Stimulated activated CD8-positive, alpha-beta memory T cell treated with anti-CD3 and anti-CD28 coated beads, Interleukin-7, amount 100 ng/mL, for 1 hour (primary cell): ENCODE measurements at places on chromosomes 3 and 15.
A peak's percentile ranks its signal among the peaks of the same experiment; 100 is the strongest.

DNA sequence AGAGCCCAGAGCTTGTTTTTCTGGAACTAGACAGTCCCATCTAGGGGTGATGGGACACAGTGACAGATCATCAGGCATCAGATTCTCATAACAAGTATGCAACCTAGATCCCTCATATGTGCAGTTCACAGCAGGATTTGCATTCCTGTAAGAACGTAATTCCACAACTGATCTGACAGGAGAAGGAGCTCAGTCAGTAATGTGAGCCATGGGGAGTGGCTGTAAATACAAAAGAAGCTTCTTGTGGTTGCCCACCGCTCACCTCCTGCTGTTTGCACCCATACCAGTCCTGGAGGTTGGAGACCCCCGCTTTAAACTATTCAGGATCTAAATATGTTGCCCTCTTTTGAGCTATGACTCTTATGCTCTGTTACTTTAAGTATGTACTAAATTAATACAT is 167.3 kb downstream of the ALCAM start:
- DNase-seq, result no peak

GRCh38 chr3:109642025-109642424 is 304.7 kb upstream of the DPPA4 start:
- DNase-seq, result no peak

DNA sequence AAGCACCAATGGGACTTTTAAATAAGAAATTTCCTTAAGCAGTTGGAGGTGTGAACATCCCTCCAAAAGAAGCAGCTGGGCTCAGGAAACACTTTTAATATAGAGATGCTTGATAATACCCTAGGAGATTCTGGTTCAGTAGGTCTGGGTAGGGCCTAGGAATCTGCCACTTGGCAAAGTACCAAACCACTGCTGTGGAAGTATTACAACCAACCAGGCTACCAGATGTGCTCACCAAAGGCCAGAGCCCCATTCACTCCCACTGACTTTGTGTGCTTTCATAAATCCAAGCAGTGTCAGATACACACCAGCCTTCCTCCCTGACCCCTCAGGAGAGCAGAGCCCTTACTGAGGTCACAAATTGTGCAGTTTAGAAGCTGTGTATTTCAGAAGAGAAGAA is 162.6 kb downstream of the CCNL1 start:
- no peak for DNase-seq

DNA sequence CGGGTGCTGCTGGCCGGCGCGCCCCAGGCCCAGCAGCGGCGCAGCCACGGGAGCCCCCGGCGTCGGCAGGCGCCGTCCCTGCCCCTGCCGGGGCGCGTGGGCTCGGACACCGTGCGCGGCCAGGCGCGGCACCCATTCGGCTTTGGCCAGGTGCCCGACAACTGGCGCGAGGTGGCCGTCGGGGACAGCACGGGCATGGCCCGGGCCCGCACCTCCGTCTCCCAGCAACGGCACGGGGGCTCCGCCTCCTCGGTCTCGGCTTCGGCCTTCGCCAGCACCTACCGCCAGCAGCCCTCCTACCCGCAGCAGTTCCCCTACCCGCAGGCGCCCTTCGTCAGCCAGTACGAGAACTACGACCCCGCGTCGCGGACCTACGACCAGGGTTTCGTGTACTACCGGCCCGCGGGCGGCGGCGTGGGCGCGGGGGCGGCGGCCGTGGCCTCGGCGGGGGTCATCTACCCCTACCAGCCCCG is 777 bp downstream of the LOXL1 start:
- no peak for DNase-seq

- no peak for DNase-seq
Measured at GRCh38 chr3:77329116-77329515, 289.2 kb downstream of the ROBO2 start.

DNA sequence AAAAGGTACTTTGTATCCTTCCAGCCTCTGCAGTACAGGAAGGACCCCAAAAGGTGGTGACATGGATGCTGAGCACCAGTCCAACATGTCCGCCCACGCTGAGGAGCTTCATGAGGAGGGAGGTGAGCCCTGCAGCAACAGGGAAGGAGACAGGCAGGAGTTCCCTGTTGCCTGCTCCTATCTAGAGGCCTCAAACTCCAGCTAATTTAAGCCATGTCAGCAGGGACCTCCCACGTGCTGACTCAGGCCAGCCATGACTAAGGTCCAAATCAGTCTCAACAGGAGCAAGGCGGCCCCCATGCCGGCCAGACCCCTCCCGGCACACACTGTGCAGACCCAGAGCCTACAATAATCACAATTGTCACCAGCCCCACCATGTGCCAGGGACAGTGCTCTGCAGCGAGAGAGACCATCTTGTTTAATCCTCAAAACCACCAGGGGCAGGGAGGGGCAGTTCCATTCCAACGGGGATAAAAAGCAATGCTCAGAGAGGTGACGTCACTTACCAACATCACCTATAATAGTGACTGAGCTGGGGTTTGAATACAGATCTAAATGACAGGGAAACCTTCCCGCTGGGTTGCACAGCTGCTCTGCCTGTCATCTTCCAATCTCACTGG is 54.5 kb upstream of the GATA2 start:
- DNase-seq, result no peak

- DNase-seq, result no peak
Measured at GRCh38 chr15:38961456-38961855, 396.8 kb upstream of the RASGRP1 start.

- no peak for DNase-seq
Measured at GRCh38 chr15:95327661-95328060, 1002.8 kb upstream of the NR2F2 start.

DNA sequence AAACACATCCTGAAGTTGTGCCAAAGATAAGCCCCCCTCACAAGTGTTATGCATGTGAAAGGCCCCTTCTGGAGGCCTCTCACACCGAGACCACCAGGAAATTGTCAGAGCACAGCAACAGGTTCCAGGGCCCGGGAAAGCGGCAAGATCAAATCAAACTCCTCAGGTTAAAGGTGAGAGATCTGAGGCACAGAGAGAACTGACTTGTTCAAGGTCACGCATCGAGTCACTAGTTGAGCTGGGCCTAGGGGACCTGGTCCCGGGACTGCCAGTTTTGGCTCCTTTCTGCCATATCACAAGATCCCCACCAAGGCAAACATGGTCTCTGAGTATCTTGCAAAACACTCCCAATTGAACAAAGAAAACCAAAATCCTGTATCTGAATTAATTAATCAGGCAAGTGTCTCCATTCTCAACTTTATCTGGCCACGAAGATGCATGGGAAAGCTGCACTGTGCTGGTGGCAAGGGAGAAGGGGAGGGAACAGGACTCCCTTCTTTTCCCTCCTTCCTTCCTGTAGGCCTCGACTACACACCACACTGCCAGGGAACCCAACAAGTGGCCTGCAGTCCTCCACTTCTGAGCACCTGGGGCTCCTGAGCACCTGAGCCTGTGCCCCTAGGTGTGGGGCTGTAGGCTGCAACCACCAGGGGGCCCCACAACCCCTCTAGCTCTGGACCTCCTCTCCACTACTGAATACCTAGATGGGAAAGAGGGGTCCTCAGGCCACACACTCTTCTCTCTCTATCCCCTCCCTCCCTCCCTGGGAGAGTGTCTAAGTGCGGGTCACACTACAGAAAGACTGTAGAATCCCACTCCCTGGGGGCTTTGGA is 37.3 kb downstream of the ANP32A start:
- DNase-seq, result peak; percentile 20

GRCh38 chr15:68582236-68582635 is 3.4 kb downstream of the CORO2B start:
- DNase-seq, result no peak

- DNase-seq, result no peak
Measured at GRCh38 chr15:33149919-33150318, 44.6 kb downstream of the FMN1 start.

DNA sequence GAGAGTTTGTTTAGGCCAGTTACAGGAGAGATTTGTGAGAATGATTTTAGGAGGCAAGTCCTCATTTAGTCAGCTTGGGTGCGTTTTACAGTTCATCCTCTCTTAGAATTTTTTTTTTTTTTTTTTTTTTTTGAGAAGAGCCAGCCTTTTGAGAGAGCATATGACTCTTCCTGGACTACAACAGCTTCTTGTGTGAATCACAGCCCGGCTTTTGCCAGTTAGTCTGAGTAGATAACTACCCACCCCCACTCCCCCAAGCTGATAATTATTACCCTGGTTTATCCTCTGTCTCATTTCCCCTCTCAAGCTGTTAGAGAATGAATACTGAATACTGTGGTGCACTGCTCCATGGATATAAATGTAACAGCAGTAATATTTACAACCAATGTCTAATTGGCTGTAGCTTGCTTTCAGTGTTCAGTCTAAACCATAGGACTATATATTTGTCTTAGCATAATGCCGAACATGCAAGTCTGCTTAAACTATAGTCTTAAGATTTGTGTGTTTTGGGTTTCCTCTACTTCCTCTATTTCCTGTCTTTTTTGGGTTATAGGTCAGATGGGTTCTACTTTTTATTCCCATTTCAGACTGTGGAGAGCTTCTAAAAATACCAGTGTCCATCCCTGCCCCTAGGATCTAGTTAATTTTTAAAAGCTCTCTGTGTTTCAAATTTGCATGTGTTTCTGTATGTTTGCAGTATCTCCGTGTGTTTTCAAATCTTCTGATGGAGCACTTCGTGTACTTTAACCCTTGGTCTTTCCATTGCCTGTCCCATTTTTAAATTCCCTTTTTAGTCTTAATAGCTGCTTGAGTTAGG is 8.0 kb downstream of the CHD2 start:
- DNase-seq, result no peak

DNA sequence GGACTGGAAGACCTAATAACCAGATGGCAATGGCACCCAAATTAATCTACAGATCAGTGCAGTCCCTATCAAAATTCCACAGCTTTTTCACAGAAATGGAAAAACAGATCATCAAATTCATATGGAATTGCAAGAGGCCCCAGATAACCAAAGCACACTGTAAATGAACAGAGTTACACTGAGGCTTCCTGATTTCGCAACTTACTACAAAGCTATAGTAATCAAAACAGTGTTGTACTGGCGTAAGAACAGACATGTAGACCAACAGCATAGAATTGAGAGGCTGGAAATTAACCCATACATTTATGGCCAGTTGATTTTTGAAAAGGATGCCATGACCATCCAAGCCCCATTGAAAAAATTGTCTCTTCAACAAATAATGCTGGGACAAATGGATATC is 16.2 kb downstream of the XPC start:
- no peak for DNase-seq

- DNase-seq, result no peak
Measured at GRCh38 chr3:69774029-69774428, 34.8 kb downstream of the MITF start.

GRCh38 chr15:76954744-76955143 is 23.2 kb downstream of the RCN2 start:
- no peak for DNase-seq

DNA sequence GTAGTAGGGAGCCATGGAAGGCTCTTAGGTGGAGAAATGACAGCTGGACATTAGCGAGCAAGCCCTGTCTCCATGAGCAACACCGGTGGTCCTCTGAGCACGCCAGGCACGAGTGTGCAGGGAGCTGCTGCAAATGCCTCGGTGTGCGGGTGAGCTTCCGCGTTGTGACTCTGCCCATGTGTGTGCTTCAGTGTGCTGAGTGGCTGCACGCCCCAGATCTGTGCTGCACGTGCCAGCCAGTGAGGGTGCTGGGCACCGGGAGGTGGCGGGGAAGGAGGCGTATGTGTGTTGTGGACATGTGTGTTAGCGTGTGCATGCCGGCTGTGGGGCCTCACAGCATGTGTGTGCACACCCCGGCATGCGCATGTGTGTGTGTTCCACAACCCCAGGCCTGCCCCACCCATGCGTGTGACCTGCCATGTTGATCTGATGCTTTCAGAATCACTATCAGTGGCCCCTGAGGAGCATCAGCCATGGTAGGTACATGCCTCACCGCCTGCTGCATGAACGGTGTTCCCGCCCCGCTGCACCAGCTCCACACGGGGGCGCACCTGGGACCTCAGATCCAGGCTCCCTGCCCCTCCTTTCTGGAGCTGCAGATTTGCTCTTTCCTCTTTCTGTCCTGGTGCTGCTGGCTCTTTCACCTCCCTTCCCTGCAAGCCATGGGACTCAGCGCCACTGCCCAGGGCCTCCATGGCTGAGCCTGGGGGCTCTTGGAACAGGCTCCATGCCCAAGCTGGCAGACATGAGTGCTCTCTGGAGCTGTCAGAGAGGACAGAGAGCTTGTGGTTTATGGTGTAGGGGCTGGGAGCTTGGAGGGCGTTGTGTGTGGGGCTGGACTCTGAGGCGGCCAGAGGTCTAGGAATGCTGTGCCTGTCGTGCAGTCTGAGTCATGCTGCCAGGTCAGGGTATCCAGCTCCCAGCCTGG is 169.4 kb downstream of the TBC1D2B start:
- DNase-seq, result no peak

- no peak for DNase-seq
Measured at GRCh38 chr15:63040954-63041353, 1.6 kb upstream of the TPM1 start.

DNA sequence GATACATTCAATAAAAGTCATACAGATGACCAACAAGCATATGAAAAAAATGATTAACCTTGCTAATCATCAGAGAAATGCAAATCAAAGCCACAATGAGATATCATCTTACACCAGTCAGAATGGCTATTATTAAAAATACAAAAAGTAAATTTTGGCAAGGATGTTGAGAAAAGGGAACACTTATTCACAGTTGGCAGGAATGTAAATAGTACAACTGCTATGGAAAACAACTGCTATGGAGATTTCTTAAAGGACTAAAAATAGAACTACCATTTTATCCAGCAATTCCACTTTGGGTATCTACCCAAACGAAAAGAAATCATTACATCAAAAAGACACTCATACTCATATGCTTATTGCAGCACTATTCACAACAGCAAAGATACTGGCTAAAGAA is 1121.8 kb downstream of the TBL1XR1 start:
- no peak for DNase-seq

GRCh38 chr3:14288833-14289451 is 110.3 kb downstream of the LSM3 start:
- DNase-seq, result no peak

DNA sequence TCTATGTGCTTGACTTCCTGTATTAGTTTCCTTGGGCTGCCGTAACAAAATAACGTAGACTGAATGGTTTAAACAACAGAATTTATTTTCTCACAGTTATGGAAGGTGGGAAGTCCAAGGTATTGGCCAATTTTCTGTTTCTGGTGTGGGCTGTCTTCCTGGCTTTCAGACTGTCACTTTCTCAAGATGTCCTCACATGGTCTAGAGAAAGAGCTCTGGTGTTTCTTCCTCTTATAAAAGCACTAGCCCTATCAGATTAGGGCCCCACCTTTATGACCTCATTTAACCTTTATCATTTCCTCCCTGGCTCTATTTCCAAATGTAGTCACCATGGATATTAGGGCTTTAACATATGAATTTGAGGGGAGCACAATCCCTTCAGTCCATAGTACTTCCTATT is 54.6 kb downstream of the SPRED1 start:
- DNase-seq, result no peak

- no peak for DNase-seq
Measured at GRCh38 chr3:10557781-10558373, 52.5 kb upstream of the ATP2B2 start.

GRCh38 chr15:80060356-80061006 is 1.0 kb downstream of the ZFAND6 start:
- DNase-seq, result no peak

DNA sequence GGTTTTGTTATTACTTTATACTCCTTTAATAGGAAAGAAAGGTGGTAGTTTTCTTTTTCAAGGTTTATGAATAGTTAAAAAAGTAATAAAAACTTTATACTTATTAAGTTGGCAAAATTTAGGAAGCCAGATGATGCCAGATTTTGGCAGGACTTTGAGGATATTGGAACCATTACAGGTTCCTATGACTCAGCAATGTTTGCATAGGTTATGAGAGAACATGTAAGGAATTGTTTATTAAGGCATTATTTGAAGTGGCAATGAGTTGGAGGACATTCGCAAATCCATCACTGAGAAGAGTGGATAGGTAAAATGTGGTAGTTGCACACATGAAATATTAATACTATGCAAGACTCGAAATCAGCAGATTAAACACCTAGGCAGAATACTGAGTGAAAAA is 29.9 kb downstream of the CDAN1 start:
- DNase-seq, result no peak
